ENCODE measurements at places on chromosomes 3 and 15.

- DNase-seq: no peak
Observed at GRCh38 chr3:119219069-119219468, 21.6 kb downstream of the B4GALT4 start.

- no peak for DNase-seq
Observed at GRCh38 chr3:165455793-165456192, 259.6 kb upstream of the SLITRK3 start.

- no peak for DNase-seq
Observed at GRCh38 chr3:184230603-184231528, 1.5 kb downstream of the VWA5B2 start.

GRCh38 chr3:29436612-29437323, 155.9 kb downstream of the RBMS3 start:
- DNase-seq: no peak

GRCh38 chr3:86695752-86696151, 295.2 kb downstream of the VGLL3 start:
- DNase-seq: no peak

DNA sequence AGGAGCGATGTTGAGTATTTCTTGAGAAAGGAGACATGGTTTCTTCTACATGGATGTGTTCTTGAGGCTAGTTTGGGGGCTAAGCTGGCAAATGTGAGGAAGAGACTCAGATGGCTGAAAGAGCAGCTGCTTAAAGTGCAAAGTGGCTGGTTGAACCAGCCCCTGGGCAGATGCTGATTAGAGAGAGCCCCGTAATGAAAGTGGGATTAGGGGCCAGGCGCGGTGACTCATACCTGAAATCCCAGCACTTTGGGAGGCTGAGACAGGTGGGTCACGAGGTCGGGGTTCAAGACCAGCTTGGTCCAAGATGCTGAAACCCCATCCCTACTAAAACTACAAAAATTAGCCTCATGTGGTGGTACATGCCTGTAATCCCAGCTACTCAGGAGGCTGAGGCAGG, 75.0 kb upstream of the GCNT3 start:
- DNase-seq: no peak

- no peak for DNase-seq
Observed at GRCh38 chr15:33155691-33156420, 38.7 kb downstream of the FMN1 start.

GRCh38 chr15:23854912-23855659, 168.0 kb upstream of the NDN start:
- DNase-seq: no peak

DNA sequence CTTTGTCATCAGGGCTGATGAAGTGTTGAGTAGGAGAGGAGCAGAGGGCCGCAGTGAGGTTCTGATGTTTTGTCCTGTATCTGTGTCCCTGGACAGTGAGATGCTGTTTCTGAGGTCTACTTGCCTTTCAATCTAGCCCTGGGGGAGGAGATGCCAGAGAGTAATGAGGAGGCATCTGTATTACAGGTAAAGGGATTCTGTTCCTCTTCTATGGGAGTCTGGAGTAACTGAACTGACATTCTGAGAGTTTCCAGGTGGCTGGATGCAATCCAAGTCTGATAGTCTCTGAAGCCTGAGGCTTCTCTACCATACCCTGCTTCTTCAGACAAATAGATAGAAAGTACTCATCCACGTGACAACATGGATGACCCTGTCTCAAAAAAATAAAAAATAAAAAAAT, 60.9 kb downstream of the IL12A start:
- no peak for DNase-seq

GRCh38 chr3:179037351-179037750, 34.3 kb downstream of the ZMAT3 start:
- DNase-seq: no peak

GRCh38 chr3:160605315-160605714, 39.9 kb upstream of the KPNA4 start:
- no peak for DNase-seq

DNA sequence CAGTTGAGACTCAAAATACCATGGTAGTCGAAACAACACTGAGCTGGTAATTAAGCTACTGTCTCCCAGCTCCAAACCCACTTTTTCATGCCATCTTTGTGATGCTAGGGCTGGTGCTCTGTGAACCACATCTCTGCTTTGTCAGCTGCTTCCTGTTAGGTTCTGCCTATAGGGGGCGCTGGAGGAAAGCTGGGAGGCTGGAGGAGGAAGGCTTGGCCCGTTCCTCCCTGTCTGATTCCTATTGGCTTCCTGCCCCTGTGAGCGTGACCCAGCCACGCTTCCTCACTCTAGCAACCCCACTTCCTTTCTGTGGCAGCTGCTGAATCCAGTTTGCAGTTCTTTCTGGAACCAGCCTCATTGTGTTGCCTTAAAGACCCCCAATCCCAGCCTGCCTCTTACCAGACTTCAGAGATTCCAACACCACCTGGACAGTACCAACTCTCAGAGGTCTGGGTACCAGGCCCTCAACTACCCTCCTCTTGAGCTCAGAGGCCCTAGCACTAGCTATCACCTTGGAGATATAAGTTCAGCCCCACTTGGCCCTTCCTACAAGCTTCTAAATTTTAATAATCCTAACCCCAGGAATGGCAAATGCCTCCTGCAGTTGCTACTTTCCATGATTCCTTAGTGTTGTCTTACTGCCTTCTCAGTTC, 120.9 kb downstream of the ERC2 start:
- DNase-seq: peak; percentile 60

- no peak for DNase-seq
Observed at GRCh38 chr3:194401868-194402329, 2.8 kb upstream of the GP5 start.

GRCh38 chr15:25094519-25094918, 139.7 kb downstream of the SNRPN start:
- DNase-seq: no peak

GRCh38 chr3:44186111-44186672, 55.5 kb upstream of the TOPAZ1 start:
- no peak for DNase-seq

DNA sequence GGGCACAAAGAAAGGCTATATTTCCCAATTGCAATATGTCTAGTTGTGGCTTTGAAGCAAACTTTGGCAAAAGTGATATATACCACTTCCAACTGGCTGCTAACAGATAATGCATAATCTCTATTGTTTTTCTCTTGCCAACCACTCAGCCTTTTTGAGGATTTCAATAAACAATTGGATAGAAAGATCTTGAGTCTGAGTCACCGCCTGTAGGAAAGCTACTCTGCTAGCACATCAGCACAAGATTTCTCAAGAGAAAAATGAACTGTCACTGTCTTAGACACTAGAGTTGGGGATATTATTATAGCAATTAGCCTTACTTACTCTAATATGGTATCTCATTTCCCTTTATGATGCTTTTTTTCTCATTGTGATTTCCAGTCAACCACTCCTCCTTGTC, 119.7 kb downstream of the SST start:
- no peak for DNase-seq

DNA sequence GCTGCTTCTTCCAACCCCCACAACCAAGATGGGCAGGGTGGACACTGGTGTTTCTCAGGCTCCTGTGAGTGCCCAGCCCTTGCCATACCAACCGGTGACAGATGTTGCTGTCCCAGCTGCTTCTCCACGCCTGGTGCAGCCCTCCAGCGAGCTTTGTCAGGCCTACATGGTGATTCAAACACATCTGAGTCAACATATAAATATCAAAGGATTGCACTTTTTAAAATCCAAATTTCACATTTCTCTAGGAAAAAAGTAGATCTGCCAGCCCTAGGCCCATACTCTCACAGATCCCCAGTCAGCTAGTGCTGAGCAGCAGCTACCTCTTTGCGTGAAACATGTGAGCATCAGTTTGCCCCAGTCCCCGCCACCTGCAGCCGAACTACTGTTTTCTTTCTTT, 52.7 kb downstream of the RPN1 start:
- DNase-seq: no peak

- DNase-seq: no peak
Observed at GRCh38 chr3:82186017-82186416, 424.6 kb upstream of the GBE1 start.

DNA sequence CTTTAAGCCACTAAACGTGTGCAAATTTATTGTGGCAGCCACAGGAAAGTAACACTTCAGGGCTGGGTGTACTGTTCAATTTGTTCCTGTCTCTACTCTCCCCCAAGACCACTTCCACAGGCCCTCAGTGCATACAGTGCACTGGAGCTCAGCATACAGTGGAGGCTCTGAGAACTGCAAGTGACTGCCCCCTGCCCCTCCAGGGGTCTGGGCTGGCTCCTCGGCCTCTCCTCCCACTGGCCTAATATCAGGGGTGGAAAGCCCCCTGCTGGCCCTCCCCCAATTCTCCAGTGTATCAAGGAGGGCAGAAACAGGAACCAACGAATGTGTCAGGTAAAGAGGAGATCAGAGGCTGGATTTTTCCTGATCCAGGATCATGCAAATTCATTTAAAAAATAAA, 19.9 kb upstream of the HEG1 start:
- no peak for DNase-seq

GRCh38 chr3:9553948-9554513, 409 bp upstream of the LHFPL4 start:
- no peak for DNase-seq

GRCh38 chr3:194739498-194740284, 54.0 kb downstream of the FAM43A start:
- no peak for DNase-seq

DNA sequence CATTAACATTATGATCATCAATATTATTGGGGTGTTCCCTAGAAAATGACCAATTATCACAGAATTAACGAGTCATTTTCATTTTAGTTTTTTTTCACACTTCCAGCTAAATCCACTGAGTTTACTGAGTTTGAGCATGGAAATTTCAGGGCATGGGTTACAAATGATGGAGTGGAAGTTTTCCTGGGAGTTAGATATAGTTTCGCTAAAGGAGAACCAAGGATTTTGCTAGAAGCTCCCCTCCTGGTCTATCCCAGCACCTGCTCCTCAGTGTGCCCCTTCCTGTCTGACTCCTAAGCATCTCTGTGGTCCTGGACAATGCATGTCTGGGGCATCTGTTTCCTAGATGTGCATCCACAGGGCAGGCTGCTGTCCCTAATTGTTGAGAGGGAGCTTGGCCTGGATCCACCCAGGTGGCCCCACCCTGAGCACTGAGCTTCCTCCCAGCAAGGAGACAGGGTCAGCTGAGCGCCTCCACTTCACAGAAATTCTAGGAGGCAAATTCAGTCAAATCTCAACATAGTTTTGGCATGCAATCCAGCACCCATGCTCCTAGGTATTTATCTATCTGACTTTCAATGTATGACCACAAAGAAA, 102.3 kb upstream of the GOLGA6L6 start:
- DNase-seq: no peak

GRCh38 chr3:46890132-46890531, 12.6 kb downstream of the PTH1R start:
- no peak for DNase-seq

DNA sequence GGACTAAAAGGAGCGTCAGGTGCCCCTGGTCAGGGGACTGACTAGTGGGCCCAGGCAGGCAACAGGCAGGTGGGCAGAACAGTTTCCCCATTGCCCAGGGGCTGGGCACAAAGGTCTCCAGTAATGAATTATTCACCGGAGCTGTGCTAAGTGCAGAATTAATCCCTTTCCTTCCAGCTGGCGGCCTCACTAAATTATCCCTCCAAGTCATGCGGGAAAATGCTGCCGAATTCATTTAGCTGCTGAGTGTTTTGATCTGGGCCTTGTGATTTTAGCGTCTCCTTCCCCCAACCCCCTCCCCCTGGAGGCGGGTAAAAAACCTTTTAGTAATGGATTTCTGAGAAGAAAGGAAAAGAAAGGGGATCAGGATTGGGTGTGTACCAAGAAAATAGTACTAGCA, 47.2 kb downstream of the CCDC33 start:
- no peak for DNase-seq

GRCh38 chr3:173893835-173894234, 496.3 kb downstream of the NLGN1 start:
- DNase-seq: no peak

GRCh38 chr3:183287301-183287971, 34.4 kb downstream of the B3GNT5 start:
- no peak for DNase-seq

DNA sequence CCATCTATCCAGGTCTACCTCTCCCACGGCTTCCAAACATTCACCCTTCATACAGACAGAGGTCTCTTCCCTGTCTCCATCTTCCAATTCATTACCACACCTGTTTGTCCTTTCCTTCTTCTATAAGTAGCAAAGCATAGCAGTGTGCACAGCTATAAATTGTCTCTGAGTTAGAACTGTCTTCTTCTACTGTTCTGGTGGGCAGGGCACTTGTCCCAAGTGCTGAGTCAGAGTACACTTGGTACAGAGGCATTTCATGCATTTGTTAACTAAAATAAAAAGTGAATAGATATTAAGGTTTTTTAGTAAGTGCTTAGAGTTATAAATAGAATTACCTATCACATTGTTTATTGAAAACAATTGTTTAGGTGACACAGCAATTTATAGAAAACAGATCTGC, 150.1 kb upstream of the CCDC54 start:
- DNase-seq: no peak

DNA sequence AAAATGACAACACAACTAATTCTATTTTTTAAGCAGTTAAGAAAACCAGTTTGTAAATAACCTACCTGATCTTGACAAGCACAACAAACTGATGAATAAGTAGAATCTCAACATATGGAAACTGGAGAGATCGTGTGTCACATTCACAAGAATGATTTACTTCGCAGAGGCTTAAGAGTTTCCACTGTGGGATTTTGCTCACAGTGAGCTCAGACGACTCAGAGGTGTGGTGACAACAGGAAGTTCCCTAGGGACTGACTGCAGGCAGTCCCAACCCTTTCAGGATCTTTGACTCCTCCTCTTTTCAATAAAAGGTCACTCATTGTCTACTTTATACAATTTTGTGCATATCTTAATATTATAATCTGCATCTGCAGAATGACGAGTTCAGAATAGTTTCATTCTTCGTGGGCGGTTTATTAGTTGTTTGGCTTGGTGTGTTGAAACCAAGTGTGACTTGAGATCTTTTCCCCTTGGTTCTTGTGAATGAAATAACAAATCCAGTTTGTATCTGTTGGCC, at the start of gene LIPH:
Gene LIPH (minus strand): TSS at position 231 of the 520 bp plus-strand sequence. CDS start 117 bp downstream, at position 114.
- peak; percentile 13 for DNase-seq

DNA sequence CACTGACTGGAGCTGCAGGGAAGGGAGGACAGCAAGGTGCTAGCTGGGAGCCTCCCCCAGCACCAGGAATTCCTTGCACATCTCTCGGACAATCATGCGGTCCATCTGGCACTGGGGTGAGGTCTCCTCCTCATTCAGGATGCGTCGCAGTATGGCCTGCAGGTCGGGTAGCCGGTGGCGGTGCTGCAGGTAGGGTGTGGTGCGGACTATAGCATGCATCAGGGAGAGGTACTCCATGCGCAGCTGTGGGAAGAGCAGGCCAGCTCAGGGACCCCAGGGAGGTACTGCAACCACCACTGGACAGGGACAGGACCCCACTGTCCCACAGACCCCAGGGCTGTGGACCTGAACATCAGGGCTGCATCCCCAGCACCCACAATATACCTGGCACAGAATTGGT, 11.2 kb downstream of the NCKIPSD start:
- no peak for DNase-seq

- DNase-seq: no peak
Observed at GRCh38 chr3:38349684-38350359, 3.2 kb downstream of the XYLB start.

- DNase-seq: no peak
Observed at GRCh38 chr15:57272771-57273357, 103.4 kb upstream of the CGNL1 start.

- no peak for DNase-seq
Observed at GRCh38 chr3:194522579-194523046, 35.8 kb upstream of the ATP13A3 start.
